ENCODE measurements at places on chromosomes 7 and 10.
A peak's percentile ranks its signal among the peaks of the same experiment; 100 is the strongest.

- no peak for DNase-seq
Measured at GRCh38 chr7:100427762-100428198, 723 bp downstream of the ZCWPW1 start.

DNA sequence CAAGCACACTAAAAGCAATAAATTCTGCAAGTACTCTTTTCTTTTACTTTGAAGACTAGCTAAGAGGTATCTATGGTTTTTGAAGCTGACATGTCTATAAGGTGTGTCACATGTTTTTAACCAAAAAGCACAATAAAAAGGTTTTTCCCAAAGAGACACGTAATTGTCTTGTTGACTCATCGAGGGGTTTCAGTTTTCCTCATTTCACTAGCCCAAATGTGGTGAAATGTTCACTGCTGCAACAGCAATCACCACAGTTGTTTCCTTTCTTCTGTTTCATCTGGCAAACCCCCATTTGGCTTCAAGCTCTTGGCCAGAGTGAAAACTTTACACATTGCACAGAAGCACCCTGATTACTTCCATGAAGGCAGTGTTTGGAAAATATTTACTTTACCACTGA lies 3.8 kb upstream of the HOXA4 start:
- DNase-seq: peak; percentile 68

DNA sequence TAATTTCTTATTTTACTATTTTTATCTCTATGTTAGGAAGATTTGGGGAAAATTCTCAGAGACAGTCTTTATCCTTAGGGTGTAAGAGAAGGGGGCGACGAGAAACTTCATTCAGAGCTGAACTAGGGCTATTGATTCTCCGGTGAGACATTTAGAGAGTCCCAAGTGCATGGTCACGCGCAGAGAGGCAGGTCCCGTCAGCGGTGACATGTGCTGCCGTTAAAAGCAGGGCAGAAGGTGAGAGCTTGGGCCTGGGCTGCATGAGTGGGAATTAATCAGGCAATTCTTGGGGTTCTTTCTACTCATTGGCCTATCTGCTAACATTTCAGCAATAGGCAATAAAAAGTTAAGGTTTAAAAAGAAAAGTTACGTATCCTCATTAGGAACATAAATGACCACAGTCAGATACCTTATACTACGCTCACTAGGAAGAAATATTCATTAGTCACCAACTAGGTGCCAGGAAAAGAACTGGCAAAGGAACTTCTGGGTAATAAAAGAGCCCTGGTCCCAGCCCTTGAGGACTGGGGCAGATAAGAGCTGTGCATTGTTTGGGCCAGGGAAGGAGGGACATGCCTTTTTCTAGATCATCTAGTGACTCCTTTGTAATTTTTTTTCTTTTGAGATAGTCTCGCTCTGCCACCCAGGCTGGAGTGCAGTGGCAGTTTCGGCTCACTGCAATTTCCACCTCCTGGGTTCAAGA lies 21.2 kb downstream of the PRKCQ start:
- no peak for DNase-seq

GRCh38 chr7:48108959-48109847 lies 20.1 kb downstream of the UPP1 start:
- DNase-seq: no peak

DNA sequence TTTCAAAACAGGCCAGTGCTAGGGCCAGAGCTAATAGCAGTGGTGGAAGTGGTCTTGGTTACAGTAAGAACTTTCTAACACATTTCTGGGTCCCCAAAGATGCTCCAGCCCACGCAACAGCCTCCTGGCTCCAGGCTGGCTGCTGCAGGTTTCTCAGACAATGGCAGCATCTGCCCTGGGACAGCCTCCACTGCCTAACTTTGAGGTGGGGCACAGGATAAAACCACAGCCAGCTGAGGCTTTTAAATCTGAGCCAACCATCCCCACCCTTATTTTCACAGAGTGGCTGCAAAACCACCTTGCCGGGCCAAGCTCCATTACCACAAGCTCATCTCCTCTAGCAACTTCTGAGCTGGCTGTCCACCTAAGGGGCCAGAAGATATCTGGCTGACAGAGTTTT lies 84.8 kb downstream of the FAM53B start:
- DNase-seq: no peak

DNA sequence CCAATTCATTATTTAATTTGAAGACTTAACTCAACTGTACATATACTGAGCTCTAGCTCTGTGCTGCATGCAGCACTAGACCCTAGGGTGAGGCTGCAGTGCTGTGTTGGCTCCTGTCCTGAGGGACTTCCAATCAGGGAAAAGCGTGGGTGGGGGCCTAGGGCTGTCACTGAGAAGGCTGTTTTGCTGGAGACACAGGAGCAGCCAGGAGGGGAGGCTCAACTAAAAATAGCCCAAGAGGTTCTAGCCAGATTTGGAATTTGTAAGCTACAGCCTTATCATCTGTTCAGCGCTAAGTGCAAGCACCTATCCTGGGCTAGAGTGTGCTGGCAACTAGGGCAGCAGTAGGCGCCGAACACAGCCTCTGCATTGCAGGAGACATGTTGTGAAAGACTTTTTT lies 121.1 kb downstream of the VWC2 start:
- no peak for DNase-seq

DNA sequence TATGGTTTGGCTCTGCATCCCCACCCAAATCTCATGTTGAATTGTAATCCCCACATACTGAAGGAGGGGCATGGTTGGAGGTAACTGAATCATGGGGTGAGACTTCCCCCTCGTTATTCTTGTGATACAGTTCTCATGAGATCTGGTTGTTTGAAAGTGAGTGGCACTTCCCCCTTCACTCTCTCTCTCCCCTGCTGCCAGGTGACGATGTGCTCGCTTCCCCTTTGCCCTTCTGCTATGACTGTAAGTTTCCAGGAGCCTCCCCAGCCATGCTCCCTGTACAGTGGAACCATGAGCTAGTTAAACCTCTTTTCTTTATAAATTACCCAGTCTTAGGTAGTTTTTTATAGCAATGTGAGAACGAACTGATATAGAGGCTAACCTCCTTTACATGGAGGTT lies 16.6 kb downstream of the PLPP4 start:
- no peak for DNase-seq

GRCh38 chr10:29917311-29917710 lies 142.1 kb downstream of the JCAD start:
- no peak for DNase-seq

GRCh38 chr10:50739618-50740292 lies at the start of gene ASAH2B:
Gene ASAH2B, plus strand, starts transcription at chr10:50739936. Its CDS starts 5,195 bp downstream, at chr10:50745131.
- peak; percentile 58 for DNase-seq

DNA sequence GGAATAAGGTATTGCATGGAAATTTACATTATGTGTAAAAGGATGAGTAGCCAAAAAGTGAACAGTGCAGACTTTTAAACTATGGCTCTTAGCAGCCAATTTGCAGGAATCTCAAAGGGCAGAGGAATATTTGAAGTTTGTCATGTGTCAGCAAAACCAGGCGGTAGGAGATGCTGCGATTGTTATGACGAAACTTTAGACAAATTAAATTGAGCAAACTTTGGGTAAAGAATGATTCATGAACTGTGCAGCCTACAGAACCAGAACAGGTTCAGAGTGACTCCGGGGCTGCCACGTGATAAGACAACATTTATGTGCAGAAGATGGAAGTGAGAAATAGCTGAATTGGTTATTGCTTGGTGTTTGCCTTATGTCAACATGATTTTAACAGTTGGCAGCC lies 39.2 kb upstream of the CCDC6 start:
- DNase-seq: no peak

GRCh38 chr7:33952824-33953223 lies 47.5 kb downstream of the BMPER start:
- no peak for DNase-seq

- DNase-seq: peak; percentile 97
Measured at GRCh38 chr10:89327803-89328441, at the start of gene IFIT3. Gene IFIT3, plus strand, starts transcription at chr10:89327997. Its CDS starts 77 bp downstream, at chr10:89328074.

GRCh38 chr10:104744052-104744451 lies 103.0 kb downstream of the SORCS3 start:
- no peak for DNase-seq

- DNase-seq: no peak
Measured at GRCh38 chr10:121579656-121580055, 18.6 kb downstream of the FGFR2 start.

DNA sequence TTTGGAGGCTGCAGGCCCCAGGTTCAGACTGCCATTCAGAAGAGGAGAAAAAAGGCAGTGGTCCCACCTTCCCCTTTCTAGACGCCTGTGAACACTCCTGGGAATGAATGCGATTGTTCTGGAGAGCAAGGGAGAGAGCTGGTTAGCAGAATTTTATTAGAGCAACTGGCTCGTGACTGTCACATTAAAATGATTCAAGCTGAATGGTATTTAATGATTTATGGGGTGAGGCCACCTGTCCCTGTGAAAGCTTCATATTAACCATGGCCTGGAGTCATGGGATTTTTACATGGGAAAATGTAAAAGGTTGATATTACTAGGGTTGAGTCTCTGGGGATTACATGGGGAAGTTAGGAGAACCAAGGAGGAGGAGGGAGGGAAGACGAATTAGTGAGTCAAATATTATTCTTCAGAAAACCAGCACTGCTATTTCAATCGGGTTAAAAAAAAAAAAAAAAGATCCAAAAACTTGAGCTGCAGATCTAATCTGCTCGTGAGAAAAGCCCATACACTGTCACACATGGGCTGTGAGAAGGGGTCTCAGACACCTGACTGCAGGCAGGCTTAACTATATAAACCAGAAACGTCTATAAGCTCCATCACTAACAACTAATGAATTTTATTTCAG lies 8.3 kb downstream of the CXCL12 start:
- no peak for DNase-seq

DNA sequence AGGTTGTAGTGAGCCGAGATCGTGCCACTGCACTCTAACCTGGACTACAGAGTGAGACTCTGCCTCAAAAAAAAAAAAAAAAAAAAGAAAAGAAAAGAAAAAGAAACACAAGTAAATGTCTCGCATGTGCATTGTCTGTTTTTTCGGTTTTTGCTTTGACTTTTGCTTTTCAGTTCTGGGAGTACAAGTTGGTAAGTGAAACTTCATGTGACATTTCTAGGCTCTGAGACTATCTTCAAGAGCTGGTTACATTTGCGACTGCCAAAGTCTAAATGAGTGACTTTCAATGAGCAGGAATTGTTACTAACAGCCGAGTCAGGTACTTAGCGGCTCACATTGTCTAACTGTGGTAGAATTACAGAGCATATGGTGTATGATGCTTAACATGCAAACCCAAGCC lies 107.0 kb upstream of the CELF2 start:
- no peak for DNase-seq

GRCh38 chr10:104613406-104613805 lies 27.7 kb upstream of the SORCS3 start:
- no peak for DNase-seq

DNA sequence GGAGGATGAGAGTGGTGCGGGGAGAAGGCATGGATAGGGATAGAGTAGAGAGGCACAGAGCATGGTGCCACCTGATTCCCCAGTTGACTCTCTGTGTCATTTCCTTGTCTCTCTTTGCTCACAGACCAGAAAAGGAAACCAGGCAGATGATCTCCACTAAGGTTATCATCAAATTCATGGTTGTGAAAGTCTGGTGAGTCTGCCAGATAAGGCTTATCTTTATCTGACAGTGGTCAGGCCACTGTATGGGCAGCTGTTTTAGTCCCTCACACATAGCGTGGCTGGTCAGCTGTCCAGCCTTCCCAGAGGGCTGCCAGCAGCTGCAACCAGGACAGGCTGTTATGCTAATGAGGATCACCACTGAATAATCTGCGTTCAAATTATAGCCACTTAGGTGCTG lies 99.0 kb downstream of the ADRA2A start:
- DNase-seq: no peak

- no peak for DNase-seq
Measured at GRCh38 chr7:75559355-75559975, 67.3 kb downstream of the SPDYE5 start.

- no peak for DNase-seq
Measured at GRCh38 chr10:69562731-69563254, 10.4 kb downstream of the NEUROG3 start.

DNA sequence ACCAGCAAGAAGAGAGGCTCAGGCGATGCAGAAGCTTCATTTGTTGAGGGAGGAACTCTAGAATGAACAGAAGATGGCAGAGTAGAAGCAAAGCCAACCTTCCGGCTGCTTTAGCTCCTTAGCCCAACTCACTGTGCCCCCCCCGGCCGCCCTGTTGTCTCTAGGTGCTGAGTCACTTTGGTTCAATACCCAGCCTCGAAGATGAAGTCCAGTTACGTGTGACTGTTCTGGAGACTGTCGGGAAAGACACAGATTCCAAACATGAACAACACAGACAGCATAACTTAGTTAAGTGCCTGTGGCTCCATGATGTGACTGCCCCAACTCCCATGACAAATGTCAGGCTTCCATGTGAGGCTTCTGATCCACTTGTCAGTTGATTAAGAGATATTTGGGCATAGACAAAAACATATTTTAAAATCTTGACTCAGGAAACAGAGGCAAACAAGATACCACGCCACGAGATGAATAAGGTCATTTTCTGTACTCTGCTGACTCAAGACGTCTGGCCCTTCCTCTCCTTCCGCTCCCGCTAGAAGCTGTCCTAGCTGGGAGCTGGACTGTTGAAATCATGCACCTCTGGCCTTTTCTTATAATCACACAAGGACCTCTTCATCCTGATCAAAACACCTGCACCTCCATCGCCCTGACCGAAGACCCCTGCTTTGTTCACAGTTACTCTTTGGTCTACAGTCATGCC lies 199.3 kb downstream of the FRMD4A start:
- no peak for DNase-seq

GRCh38 chr7:539731-540411 lies 20.2 kb upstream of the PDGFA start:
- DNase-seq: no peak

DNA sequence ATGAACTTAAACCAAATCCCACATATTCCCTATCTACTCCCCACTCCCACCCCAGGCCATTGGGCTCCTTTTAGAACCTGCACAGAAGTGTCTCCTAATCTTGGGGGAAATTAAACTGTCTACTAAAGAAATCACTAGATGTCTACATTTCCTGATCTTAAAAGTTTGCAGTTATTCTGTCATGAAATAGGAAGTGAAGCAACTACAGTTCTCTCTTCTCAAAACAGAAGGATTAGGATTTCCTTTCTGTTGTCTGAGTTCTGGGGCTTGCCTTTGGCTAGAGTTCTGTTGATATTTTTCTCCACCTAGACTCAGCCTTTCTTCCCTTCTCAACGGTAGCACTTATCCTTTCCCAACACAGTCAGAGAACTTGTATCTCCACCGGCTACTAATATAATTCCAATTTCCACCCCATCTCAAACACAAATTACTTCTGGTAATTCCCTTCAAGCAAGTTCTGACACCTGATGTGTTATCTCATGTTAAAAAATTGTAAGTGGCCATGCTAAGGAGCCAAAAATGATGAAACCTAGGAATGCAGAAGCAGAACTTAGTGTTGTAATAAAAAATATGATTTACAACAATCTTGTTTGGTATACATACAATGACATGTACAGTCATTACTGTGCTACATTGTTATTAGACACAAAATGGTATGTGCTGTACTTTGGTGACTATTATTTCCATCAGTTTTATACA lies 12.1 kb downstream of the OR9A4 start:
- DNase-seq: no peak

DNA sequence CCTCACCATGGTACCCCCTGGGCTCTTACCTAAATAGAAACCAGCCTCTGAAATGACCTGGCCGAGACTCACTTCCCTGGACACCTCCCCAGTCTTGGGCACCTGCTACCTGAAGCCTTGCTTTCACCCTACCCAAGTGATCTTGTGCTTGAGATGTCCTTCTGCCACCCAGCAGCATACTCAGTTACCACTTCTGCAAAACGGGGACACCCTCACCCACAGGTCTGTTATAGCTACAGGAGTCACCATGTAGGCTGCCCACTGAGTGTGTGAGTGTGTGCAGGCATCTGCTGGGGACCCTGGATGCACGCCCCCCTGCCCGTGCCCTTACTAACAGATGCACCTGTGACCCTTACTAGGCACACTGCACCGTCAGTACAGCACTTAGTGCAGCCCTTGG lies 94.8 kb upstream of the PPIF start:
- DNase-seq: no peak

Data from fibroblast of skin of left biceps (primary cell).